Gastroesophageal sphincter (tissue), 4 donors: ENCODE measurements at places on chromosomes 5 and 9.
A peak's percentile ranks its signal among the peaks of the same experiment; 100 is the strongest.

DNA sequence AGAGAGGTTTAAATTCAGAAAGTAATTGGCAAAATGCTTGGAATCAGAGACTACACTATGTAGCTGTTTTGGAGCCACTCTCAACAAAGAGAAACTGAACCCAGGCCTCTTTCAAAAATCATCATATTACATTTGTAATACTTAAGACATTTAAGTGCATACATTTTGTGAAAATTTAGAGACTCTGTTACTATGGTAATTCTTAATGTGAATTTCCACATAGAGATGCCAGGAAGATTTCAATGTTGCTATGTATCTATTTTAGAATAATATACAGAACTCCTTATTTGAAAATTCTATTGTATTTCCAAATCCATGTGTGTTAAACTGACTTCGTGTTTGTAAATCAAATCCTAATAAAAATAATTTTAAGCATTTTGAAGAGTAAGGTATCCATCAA lies 1260.9 kb upstream of the C9orf72 start:
- ATAC-seq: no peak

DNA sequence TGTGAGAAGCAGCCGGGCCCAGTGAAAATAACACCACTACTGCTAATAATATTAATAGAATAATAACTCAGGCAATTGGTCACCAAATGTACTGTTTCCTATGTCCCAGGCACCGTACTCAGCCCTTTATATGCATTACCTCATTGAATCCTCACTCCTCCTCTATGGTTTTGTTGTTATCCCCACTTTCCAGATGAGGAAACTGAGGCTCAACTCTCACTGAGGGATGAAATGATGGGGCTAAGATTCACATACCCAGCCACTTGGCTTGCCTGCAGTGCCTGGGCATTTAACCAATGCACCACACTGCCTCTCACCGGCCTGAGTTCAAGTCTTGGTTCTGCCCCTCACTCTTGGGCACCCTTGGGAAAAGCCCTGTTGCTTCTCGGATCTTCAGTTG lies 34.1 kb downstream of the WHRN start:
- no peak for ATAC-seq

DNA sequence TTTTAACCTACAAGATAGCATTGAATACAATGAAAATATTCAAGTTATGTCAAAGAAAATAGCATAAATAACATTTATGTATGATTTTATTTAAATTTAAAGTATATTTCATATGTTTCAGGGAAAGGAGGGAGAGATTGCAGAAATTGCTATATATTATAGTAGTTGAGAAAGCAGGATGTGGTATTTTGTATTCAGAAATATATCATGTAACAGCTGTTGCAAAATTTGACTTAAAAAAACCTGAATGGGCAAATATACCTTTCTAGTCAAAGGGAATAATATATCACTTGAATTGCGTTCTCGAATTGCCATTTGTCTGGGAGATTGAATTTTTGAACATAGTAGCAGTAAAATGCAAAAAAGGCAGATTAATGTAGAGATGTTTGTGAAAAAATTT lies 80.6 kb downstream of the PAM start:
- no peak for ATAC-seq

DNA sequence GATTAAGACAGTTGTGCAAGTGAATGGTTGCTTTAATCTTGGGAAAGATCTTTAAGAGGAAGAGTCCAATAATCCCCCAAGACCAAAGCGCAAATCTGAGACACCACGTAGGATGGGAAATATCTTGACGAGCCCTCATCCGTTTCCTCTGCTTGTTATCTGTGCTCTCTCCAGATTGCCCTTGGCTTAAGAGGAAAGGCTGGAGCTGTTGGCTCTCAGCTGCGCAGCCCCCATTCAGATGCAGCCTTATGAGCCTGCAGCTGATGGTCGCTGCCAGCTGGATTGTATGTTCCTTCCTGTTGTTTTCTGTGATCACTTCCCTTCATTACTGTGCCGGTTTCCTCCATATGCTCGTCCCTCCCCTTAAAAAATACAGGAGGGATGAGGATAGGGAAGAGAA lies 47.7 kb downstream of the PWWP2A start:
- no peak for ATAC-seq

DNA sequence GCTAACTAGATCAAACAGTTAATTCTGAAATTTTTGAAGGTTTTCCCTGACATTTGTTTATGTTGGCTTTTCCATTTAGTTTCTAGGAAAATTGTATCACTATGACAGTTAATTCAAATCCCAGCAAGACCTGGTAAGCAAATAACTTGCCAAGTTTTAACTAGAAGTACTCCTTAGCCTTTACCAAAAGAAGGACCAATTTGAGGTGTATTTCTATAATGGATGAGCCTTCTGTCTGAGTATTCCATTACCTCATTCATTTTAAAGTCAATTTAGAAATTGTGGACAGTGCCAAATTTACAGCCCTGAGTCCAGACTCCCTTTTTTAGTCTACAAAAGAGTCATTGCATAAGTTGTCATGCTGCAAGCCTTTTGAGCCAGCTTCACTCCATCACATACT lies 687.6 kb downstream of the CETN3 start:
- no peak for ATAC-seq

DNA sequence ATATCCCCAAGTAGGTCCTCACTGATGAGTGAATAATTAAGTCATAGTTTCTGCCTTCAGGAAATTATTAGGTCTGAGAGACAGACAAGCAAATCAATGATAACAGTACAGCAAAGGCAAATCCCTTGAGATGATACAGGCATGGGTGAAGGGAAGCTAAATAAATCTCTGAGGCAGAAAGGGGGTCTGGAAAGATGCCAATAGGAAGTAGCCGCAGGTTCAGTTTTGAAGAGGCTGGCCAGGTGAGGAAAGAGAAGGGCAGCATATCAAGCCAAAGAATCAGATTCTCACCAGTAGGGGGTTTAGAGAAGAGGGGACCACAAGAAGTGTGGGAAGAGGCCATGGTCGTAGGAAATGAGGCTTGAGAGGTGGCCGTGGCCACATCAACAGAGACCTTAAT lies 85.8 kb downstream of the KIAA1958 start:
- no peak for ATAC-seq

DNA sequence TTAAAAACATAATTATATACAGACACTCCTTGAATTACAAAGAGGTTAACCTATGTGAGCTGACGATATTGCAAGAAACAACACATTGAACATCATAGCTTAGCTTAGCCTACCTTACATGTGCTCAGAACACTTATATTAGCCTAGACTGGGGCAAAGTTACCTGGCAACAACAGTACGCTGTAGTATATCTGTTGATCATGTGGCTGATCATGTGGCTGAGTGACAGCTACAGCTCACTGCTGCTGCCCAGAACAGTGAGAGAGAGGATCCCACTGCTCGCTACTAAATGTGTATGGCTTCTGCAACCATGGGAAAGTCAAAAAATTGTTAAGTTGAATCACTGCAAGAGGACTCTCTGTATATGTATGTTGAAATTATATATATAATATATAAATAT lies 169.9 kb downstream of the CDH9 start:
- no peak for ATAC-seq

DNA sequence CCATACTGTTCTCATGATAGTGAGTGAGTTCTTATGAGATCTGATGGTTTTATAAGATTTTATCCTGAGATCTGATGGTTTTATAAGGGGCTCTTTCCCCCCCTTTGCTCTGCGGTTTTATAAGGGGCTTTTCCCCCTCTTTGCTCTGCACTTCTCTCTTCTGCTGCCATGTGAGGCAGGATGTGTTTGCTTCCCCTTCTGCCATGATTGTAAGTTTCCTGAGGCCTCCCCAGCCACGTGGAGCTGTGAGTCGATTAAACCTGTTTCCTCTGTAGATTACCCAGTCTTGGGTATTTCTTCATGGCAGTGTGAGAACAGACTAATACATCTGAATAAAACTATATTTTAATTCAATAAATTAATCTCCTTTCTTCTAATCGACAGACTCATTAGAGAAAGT lies 64.9 kb upstream of the ZSWIM6 start:
- ATAC-seq: no peak

DNA sequence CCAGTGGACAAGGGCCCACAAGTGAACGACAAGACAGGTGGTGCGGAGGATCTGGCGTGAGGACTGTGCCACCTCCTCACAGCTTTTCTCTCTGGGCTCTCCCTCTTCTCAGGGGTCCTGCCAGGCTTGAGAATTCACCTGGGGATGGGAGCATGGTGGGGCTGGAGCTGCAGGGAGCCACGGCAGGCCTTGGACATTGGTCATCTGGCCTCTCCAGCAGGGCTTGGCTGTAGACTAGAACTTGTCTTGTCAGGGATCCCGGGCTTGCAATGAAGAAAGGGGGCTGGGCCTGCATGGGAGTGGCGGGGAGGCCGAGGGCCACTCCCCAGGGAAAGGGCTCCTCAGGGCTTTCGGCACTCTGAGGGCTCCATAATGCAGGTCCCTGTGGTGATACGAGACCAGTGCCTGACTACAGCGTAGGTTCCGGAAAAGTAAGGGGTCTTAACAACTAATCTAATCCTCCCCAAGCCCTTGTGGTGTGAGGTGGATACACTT lies 126.7 kb downstream of the MACROH2A1 start:
- no peak for ATAC-seq

GRCh38 chr9:71966601-71967000 lies 55.2 kb downstream of the C9orf85 start:
- ATAC-seq: no peak

GRCh38 chr5:77140350-77140749 lies 53.3 kb upstream of the ZBED3 start:
- ATAC-seq: no peak

GRCh38 chr9:75175395-75175794 lies 87.1 kb downstream of the OSTF1 start:
- no peak for ATAC-seq

- no peak for ATAC-seq
Observed at GRCh38 chr5:142578161-142578830, 107.6 kb downstream of the FGF1 start.

- no peak for ATAC-seq
Observed at GRCh38 chr9:14062586-14063221, 251.2 kb downstream of the NFIB start.

- ATAC-seq: no peak
Observed at GRCh38 chr5:73417303-73418034, 31.1 kb downstream of the FOXD1 start.

- no peak for ATAC-seq
Observed at GRCh38 chr5:53956632-53957031, 353.7 kb downstream of the ARL15 start.

DNA sequence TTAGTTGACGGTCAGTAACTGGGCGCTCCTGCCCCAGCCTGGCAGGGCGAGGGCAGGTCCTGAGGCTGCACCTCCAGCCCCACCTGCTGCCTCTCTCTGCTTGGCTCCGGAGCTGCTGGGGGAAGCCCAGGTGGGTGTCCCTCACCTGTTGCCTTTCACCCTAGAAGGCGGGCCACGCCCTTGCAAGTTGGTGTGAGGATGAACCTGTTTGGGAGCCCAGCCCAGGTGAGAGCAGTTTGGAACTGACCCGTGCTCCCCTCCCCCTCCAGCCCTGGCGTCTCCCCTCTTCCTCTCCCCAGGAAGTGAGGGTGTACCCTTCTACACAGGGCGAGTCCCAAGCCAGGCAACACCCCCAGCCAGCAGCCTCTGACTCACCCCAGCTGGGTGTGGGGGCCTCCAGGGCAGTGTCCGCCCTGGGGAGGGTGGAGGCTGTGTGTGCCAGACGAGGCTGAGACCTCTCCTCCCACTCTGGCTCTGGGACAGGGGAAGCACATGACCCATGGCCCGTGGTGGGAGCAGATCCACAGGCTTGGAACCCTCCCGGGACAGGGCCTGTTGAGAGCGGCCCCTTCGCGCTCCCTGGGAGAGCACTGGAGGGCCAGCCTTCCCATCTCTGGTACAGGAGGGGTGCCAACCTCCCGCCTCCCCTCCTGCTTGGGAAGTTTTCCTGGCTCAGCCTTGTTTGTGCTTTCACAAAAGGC lies 10.4 kb downstream of the LRRC8A start:
- ATAC-seq: peak; percentile 98

GRCh38 chr9:119091074-119091473 lies 278.2 kb downstream of the BRINP1 start:
- no peak for ATAC-seq

- no peak for ATAC-seq
Observed at GRCh38 chr9:95506428-95506677, 10.4 kb downstream of the PTCH1 start.

- ATAC-seq: no peak
Observed at GRCh38 chr5:1103093-1103492, 8.8 kb downstream of the SLC12A7 start.

- peak; percentile 11 for ATAC-seq
Observed at GRCh38 chr5:35853631-35854030, 3.1 kb upstream of the IL7R start.

DNA sequence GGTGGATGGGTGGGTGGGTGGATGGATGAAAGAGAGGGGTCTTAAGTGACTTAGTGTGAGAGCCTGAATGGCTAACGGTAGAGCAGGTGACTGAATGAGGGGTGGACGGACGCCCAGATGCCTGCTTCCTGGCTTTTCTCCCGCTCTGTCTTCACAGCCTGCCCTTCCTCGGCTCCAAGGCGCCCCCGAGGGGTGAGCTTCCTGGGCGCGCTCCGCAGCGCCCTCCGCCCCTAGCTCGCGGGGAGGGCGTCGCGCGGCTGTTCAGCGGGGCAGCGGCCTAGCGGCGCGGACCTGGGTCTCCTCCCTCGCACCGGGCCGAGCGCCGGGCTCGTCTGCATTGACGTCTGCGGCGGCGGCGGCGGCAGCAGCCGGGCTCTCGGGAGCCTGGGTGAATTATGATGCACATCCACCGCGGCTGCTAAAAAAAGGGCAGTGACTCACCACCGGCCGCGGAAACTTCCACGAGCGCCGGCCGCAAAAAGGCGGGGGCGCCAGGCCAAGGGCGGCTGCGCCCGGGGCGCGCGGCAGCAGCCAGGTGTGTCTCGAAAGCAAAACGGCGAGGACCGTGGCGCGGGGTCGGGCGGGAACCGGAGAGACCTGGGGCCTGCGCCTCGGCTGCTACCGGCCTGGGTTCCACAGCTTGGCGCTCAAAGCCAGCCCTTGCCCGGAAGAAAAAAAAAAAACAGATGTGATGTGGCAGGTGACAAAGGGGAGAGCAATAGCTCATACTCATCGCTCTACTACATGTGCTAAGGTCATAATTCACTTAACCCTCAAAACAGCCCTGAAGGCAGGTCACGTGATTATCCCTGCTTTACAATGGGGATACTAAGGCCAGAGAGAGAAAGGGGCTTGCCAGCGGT lies 143.0 kb upstream of the ADRA1B start:
- peak; percentile 87 for ATAC-seq

DNA sequence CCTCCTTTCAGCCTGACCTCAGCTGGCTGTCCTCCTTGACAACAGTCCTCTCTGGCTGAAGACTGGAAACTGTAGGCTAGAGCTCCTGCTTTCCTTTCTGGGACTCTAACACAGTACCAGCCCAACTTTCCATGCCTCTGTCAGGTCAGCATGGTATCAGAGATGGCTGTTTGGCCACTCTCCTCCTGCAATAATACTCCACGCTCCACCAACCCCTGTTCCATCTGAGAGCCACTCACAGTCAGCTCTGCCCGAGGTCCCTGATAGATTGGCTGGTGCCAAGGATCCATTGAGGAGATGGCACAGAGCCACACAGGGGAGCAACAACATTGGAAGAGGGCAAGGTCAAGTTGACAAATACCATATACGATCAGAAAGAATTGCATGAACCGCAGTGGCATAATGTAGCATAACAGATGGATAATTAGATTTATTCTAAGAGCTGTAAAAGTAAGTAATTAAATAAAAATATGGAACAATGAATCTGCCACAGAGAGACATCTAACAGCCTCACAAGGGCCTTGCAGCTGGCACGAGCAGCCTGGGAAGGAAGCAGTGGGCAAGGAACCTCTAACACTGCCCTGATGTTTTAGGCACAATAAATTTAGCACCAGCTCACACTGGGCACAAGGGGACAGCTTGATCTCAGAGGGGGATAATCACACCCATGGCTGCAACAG lies 94.3 kb upstream of the LRRTM2 start:
- ATAC-seq: no peak

GRCh38 chr5:111584651-111585050 lies 72.3 kb upstream of the STARD4 start:
- no peak for ATAC-seq

- ATAC-seq: no peak
Observed at GRCh38 chr9:18768951-18769622, 263.9 kb downstream of the SAXO1 start.
